NCI-H524 treated with DMSO at 0.1 percent for 48 hours (cell line): ENCODE measurements at places on chromosomes 13 and 19.

GRCh38 chr19:51694318-51695085, 1.4 kb downstream of the SPACA6 start:
- DNase-seq, result no peak

DNA sequence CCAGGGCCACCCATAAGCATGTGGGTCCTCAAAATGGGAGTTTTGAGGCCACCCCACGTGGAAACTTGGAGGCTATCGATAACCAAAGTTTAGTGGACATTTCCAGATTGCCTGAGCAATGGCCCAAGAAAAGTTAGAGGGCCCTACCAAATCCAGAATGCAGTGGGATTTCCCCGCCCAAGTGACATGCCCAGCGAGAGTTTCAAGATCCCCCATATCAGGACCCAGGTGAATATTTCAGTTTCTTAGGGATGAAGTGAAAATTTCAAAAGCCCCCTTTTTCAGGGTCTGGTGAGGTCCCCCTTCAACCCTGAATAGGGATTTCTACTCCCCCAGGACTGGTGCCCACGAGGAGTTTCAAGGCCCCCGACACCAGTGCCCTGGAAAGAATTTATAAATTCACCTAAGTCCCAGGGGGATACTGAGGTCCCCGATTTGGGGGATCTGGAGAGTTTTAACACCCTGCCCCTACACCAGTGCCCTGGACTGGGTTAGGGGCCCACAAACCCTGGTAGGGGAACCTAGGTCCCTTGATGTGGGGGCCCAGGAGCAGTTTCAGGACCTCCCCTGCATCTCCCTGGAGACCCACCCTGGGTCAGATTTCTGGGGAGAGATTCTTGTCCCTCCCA, 695 bp downstream of the BST2 start:
- DNase-seq, result no peak

GRCh38 chr13:87089391-87089790, 581.8 kb upstream of the SLITRK5 start:
- DNase-seq, result no peak

GRCh38 chr13:46166947-46167610, 14.9 kb downstream of the LCP1 start:
- DNase-seq, result no peak

DNA sequence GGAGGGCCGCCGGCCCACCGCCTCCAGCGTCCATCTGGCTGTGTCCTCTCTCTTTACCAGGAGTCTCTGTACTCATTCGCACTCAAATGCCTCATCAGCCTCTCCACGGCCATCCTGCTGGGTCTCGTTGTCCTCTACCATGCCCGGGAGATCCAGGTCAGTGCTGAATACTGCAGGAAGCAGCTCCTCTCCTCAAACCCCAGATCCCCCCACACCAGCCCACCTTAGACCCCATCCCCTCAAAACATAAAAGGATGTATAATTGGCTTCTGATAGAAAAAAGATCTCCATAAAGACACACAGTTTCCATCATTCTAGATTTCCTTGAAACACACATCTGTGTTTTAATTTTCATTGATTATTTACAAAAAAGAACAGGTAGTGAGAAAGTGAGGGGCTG, 8.1 kb downstream of the KCNN1 start:
- no peak for DNase-seq

DNA sequence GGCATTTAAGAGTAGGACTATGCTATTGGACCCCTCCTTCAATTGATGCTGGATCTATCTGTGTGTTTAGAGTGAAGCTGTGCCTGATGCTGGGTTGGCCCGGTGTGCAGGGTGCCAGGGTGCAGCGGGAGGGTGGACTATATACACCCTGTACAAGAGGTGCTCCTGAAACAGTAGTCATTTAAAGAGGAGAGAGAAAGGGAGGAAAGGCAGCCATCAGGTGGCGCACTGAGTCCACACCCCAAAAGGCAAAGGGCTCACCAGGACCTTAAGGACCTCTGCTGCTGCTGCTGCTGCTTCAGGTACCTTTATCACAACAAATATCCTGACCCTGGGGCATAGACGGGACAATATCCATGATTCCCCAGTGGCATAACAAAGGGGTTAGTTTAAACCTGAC, 39.4 kb downstream of the ZNF136 start:
- no peak for DNase-seq

DNA sequence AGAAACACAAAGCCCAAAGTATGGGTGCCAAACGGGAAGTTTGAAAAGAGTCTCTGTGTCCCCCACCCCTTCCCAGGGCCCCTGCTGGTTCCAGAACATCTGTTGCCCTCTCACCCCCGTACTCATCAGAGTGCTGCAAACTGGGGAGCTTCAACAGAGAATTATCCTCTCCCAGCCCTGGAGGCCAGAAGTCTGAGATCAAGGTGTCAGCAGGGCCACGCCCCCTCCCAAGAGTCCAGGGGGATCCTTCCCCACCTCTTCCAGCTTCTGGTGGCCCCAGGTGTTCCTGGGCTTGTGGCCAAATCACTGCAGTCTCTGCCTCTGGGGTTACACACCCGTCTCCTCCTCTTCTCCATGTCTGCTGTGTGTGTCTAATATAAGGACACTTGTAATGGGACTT, 183.4 kb downstream of the PTPRS start:
- no peak for DNase-seq

- no peak for DNase-seq
Measured at GRCh38 chr19:20863176-20863575, 59.9 kb upstream of the ZNF85 start.

DNA sequence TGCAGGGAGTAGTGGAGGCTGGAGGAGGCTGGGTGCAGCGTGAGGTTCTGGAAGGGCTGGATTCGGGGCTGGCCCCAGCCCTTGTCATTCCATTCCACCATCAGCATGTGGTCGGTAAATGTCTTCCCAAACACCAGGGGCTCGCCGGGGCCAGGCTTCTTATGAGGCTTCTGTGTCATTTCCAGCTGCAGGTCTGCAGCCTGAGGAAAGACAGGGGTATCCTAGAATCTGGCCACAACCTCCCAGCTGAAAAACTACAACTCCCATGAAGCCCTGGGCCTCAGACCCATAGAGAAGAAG, 4.4 kb downstream of the BCAT2 start:
- no peak for DNase-seq

- DNase-seq, result peak; percentile 82
Measured at GRCh38 chr13:25286969-25287961, at the start of gene MTMR6. Gene MTMR6 (minus strand): TSS chr13:25287488. CDS start chr13:25287247, 241 bp downstream.

DNA sequence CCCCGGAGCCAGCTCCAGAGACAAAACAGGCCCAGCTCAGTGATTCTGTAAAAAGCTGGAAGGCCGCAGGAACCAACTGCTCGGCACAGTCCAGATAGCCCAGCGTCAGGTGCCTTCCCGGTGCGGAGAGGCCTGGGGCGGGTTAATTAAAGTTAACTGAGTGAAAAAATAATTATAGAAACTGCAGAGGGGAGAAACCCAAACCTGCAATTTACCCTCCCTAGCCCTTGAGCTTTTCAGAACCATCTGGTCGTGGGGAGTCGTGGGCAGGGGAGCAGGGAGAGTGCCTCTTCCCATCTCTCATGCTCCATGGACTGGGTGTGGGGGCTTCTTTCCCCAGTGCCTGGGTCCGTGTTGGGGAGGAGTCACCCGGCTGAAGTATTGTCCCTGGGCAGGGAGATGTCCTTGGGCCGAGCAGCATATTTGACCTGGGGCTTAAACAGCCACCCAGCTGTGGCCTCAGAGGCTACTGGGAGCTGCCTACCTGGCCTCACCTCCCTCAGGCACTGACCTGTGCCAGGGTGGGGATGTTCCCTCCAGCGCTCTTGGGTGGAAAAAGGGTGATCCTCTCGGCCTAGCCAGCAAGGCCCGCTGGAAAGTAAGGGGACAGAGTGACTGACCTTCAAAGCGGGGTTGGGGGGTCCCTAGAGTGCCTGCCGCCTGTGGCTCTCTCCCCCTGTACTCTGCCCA, 65.9 kb downstream of the CHST8 start:
- DNase-seq, result peak; percentile 37

- no peak for DNase-seq
Measured at GRCh38 chr13:27425158-27425917, 919 bp downstream of the GTF3A start.

DNA sequence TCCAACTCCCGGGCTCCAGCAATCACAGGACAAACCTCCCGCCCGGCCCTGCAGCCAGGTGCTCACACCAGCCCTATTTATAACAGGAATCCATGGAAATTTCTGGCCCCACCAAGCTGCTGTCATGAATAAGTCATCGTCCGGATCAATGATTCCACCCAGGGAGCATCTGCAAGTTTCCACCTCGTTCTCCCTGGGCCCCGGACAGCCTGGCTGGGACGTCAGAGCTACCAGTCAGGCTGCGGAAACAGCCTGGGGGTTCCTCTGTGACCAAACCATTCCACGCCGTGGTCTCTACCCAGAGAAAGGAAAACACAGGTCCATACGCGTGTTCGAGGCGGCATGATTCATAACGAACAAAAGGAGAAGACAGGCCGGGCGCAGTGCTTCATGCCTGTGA, 20.7 kb upstream of the PTBP1 start:
- no peak for DNase-seq

GRCh38 chr19:32830231-32831014, 39.1 kb downstream of the SLC7A9 start:
- DNase-seq, result no peak

DNA sequence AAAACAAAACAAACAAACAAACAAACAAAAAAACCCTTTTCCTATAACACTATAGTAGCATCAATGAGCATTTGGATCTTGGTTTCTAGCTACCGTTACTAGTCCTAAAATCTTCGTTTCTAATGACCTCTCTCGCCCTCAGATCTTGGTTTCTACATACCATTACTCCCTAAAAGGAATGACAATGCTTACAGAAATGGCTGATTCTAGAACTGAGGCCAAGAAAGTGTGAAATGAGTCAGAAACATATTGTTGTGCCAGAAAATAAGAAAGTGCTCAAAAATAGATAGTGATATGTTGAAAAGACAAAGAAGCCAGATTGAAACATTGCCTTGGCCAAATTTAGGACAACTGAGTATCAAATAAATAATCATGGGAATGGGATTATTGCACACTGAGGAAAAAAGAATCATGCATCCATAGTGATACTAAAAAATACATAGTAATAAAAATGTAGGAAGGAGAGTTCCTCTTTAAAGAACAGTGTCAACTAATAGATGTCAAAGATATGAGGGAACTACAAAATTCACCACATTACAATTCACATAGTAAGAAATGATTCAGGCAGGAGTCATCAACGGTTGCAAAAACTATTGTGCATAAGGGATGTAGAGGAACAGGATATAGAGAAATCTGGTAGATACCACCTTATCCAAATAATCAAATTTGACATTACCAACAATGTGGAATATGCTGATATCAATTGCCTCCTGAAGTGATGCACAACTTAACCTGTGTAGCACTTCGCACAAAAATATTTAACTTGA, 386.6 kb downstream of the DIAPH3 start:
- DNase-seq, result no peak

GRCh38 chr19:9159891-9160290, 18.9 kb upstream of the OR7D2 start:
- DNase-seq, result no peak

- DNase-seq, result no peak
Measured at GRCh38 chr13:112772539-112772909, 82.7 kb downstream of the ATP11A start.

GRCh38 chr19:3698974-3699740, 1.1 kb downstream of the PIP5K1C start:
- DNase-seq, result no peak

GRCh38 chr13:51976423-51976822, 34.8 kb downstream of the ATP7B start:
- no peak for DNase-seq

DNA sequence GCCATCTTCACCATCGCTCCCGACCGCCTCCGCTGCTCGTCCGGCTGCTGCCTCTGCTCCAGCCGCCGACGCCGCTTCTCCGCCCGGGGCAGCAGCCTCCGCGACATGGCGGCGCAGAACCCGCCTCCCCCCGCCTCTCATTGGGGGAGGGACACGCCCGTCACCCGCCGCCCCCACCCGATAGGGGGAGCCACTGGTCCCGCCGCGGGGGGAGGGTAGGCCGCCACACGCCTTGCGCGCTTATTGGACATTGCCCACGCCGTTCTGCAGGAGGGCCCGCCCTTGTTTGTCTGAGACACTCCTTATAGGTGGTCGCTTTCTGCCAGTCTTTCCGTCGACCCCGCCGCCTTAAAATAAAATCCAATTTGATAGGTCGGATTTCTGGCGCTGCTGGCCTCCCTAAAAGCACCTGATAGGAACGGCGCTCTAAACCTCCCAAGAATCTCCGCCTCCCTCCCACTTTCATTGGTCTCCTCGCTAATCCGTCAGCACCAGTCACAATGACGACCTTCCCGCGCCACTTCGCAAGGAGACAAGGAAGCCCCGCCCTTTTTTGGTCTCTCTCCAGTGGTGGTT, at the start of gene HNRNPL:
Gene HNRNPL, minus strand, starts transcription at position 127 of the 576 bp plus-strand sequence. Its CDS starts 20 bp downstream, at position 107.
- peak; percentile 100 for DNase-seq

- DNase-seq, result no peak
Measured at GRCh38 chr13:94233837-94234236, 245.6 kb downstream of the DCT start.

GRCh38 chr13:19634256-19634740, 839 bp downstream of the MPHOSPH8 start:
- no peak for DNase-seq

GRCh38 chr13:61648547-61648946, 232.9 kb upstream of the PCDH20 start:
- DNase-seq, result peak; percentile 37

GRCh38 chr13:94764576-94765321, 52.4 kb upstream of the SOX21 start:
- DNase-seq, result no peak

- DNase-seq, result no peak
Measured at GRCh38 chr19:27846944-27847343, 1366.0 kb downstream of the UQCRFS1 start.

- DNase-seq, result no peak
Measured at GRCh38 chr13:66765559-66765958, 464.6 kb downstream of the PCDH9 start.

DNA sequence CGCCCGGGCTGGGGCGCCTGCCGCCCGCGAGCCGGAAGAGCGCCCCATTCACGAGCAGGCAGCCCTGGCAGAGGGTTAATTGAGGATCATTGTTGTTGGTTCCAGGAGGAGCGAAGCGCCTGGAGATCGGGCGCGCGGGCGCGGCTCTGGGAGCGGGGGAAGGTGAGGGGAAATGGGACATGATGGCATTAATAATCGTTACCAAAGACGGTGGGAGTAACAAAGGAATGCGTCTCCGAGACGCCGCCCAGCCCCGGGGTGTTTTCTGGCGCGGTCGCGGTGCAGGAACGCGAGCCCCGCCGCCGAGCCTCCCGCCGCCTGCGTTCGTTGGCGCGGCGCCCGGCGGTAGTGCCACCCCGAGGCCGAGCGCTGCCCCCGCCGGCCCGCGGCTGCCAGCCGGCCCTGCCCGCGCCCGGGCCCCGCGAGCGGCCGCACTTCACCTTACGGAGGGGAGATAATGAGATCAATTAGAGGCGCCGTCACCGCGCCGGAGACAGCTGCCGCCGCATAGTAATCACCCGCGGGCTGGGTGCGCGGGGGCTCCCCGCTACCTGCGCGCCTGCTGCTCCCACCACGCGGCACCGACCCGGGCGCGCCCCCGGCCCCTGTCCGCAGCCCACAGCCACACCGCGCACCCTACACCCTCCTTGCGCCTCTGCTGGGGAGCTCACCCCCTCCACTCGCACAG, 2.8 kb downstream of the ZNF536 start:
- no peak for DNase-seq

GRCh38 chr19:44708940-44709339, 10.0 kb downstream of the CEACAM16 start:
- no peak for DNase-seq

GRCh38 chr19:29521291-29522075, 4.3 kb upstream of the VSTM2B start:
- no peak for DNase-seq
